ENCODE measurements at places on chromosomes 11 and 22.

- no peak for DNase-seq
Measured at GRCh38 chr11:27545946-27546345, 39.4 kb upstream of the LIN7C start.

GRCh38 chr11:113876074-113876797 is 864 bp upstream of the USP28 start:
- no peak for DNase-seq

- no peak for DNase-seq
Measured at GRCh38 chr22:42964994-42965699, 49.8 kb downstream of the PACSIN2 start.

DNA sequence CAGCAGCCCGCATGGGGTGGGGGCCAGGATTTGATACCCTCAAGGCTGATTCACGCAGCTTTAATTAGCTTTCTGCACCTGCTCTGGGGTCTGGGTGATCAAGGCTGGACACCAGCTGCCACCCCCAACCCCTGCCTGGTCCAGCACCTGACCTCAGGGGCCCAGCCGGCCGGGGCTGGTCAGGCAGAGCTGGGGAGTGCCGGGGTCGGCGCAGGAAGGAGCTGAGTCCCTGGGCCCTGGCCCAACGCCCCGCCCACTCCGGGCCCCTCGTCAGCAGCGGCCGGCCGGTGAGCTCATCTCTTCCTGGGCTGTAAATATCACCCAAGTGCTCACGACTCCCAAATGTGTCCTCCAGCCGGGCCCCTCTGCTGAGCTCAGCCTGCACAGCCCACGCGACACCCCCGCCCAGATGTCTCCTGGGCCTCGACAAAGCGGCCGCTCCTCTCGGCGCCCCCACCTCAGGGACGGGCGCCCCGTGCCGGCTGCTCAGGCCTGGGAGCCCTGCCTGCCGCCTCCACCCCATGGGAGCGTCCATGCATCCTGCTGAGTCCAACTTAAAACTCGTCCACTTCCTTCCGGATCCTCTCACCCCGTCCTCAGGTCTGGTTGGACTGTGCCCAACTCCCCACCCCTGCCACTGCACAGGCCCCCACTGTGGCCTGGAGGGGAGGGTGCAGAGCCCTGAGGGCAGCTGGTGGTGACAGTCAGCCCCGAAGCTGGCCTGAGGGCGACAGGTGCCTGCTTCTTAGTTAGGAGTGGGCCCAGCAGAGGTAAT is 29.0 kb downstream of the RTN4R start:
- no peak for DNase-seq

- DNase-seq: peak; percentile 42
Measured at GRCh38 chr11:60899046-60899936, 7.1 kb downstream of the PRPF19 start.

GRCh38 chr22:44592824-44593148 is 94.8 kb upstream of the RTL6 start:
- DNase-seq: no peak

DNA sequence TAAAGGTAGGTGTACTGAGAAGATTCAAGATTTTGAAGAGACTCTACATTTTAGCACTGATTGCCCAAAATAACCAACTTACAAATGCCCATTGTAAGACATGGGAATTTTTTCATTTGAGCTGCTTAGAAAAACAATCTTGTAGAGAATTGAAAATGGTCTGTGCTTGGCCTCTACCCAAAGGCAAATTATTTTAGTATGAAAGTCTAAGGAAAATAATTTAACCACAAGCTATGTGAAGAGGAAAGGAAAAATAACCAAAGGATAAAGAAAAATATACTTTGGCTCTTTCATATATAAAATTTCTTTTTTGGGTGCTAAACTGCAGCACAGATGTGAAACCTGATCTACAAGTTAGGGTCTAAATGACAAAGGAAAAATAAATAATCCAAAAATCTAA is 54.9 kb downstream of the ME3 start:
- DNase-seq: no peak

DNA sequence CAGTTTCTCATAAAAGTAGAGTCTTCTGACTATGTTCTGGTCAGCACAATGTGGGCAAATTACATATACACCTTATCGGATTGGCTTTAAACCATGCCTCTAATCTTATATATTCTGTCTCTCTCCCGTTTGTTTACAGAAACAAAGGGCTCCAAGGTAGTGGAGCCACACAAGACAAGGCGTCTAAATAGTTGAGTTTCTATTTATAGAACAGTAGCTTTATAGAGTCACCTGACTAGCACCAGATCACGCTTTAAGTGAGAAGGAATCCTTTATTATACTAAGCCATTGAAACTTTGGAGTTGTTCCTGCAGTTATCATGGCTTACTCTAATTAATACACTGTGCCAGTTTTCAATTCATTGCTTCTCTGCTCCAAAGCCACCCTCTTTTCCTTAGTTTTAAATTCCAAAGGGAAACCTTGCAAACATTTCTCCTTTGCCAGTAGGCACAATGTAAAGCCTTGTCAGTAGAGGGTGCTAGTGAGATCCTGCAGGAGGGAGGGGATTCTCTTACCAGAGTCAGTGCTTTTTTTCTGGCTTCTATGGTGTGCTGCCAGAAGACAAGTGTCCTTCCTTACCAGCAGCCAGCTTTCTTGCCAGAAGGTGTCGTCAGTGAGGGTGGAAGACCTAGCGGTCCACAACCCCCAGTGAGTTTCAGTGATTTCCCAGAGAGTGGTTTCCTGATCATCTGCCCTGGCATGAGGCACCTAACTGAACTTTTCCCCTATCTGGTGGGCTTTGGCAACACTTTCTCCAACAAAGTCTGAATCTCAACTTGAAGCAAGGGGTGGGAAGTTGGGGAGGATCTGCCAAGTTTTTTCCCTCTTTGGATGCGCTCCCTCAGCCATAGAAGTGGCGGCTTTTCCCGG is 71.7 kb downstream of the RAB38 start:
- DNase-seq: peak; percentile 19

DNA sequence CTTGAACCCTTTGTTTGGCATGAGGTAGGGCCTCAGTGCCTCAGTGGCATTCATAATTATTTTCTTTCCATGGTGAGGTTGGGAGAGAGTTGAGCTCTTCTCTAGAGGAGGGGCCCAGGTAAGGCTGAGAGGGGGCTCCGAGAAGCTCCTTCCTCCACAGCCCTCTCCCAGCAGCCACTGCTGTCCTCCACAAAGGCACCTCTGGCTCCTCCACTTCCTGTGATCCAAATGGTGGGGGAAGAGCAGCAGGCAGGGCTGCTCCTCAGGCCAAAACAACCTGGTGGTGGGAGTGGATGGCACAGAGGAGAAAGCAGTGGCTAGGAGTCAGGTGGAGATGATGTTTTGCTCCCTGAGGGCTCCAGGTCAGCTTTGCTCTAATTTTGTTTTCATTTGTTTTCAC is 13.3 kb downstream of the ROBO4 start:
- DNase-seq: no peak

DNA sequence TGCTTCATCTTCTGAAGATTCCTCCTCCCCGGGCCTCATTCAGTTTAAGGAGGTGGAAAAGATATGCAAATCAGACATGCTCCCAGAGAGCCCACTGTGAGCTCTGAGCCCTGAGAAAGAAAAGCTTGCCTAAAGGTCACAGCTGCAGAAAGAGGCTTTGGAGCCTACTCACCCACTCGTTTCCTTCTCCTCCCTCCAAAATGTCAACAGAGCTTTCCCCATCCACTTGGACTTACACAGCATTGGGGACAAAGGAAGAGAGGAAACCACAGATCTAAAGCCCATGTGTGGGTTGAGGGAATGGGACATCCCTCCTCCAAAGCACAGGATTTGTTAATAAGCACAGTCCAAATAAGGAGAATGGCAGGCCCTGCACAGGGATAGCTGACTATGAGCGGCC is 158.4 kb downstream of the ETS1 start:
- DNase-seq: no peak

- DNase-seq: no peak
Measured at GRCh38 chr11:130122141-130122575, 37.4 kb upstream of the ST14 start.

DNA sequence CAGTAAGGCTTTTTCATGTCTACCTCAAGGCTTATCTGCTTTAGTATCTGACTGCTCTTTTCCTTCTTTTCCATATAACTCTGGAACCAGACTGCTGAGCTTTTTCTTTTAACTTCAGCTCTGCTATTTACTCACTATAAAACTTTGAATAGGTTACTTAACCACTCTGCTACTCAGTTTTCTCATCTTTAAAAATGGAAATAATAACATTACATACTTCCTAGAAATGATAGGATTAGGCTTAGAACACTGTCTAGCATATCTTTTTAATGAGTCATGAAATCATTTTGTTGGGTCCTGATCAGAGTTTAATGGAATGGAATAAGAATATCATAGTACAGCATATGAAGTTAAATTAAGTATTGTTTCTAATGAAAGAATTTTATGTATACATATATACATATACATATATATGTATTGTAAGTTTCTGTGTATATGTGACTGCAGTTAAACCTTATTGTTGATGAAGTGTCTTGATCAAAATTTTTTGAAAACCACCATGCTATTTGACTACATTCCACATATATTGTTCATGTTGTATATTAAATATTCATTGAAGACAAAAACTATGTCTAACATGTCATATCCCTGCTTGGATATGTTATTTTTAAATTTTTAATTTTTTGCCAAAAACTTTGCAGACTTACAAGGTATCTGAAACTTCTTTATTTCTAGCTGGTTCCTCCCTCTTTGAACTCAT is 120.2 kb downstream of the METTL15 start:
- no peak for DNase-seq

DNA sequence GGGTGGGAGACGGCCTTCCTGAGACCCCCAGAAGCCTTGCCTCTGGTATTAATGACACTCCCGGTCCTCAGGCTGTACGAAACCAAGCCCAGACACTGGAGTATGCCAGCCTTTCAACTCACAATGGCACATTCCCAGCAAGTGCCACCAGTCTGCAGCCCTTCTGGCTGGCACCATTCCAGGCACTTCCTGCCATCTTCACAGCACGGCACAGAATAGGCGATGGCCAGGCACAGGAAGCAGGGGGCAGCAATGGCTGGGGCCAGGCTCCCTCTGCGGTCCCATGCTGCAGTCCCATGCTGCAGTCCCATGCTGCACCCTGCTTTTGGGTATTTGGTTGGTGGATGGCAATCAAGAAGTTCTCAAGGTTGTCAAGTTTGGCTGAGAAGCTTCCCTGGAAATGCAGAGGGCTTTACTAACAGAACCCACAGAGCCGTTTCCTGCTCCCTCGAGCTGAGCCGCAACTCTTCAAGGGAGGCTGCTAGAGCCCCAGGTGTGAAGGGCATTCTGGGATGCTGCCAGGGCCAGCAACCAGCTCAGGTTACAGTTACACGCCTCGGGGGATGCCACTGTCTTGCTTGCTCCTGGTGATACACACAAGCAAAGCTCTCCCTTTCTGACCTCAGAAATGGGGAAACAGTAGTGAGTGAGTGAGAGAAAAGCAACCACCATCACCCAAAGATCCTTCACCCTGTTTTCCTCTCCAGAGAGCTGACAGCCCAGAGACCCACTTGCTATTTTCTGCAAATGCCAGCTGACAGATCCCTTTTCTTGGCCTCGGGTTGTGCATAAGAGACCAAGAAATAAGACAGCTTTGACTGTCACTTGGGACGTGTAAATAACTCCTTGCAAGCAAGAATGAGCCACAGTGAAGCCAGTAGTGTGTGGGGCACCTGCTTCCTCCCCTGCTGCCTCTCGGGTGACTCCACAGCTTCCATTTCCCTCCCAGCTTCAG is 23.9 kb downstream of the LRFN4 start:
- no peak for DNase-seq

GRCh38 chr22:22709719-22710445 is 65.5 kb downstream of the GGTLC2 start:
- DNase-seq: no peak

DNA sequence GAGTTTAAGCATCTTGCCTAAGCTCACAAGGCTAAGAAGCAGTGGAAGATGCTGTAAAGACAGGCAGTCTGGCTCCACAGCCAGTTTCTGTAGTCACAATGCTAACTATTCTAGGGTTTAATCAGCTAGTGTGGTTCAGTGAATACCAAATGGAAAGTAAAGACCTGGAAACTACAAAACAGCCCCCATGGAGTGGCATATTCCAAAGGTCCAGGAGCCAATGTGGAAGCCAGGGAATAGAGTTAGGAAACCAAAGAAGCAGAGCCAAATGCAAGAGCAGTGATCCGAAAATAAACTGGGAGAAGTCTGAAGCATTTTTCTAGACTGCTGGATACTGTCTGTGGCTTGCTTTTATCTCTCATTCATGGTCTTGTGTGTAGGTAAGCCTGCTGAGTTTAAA is 731.2 kb upstream of the ANO5 start:
- no peak for DNase-seq

- DNase-seq: no peak
Measured at GRCh38 chr11:33778675-33779074, 4.4 kb upstream of the FBXO3 start.

- no peak for DNase-seq
Measured at GRCh38 chr11:22497474-22497873, 128.1 kb downstream of the FANCF start.

GRCh38 chr11:104130161-104130560 is 33.8 kb downstream of the PDGFD start:
- DNase-seq: no peak

DNA sequence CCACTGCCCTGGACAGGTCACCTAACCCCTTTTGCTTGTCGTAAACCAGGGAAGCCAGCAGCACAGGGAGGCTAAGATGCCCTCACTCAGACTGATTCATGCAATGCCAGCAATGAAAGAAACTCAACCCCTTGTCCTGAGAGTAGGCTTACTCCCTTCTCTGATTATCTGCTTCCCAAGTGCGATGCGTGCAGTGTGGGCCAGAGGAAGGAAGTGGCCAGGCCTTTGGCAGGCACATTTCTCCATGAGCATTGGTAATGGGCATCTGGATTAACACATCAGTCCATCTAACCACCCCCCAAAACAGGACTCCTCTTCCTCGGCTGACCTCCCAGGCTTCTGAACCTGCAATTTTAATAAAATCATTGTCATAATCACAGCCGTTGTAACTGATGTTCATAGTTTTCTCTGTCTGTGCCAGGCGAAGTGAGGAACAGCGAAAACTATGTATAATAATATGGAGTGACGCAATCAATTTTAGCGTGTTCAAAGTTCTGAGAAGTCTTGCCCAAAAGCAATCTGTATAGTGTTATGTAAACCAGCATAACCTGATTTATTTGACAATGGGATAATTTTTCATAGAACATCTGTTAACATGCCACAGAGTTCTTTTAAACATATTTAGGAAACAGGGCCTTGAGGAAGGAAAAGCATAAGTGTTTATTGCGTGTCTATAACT is 33.9 kb downstream of the TST start:
- DNase-seq: no peak

- no peak for DNase-seq
Measured at GRCh38 chr22:33747576-33748180, 172.6 kb downstream of the LARGE1 start.

DNA sequence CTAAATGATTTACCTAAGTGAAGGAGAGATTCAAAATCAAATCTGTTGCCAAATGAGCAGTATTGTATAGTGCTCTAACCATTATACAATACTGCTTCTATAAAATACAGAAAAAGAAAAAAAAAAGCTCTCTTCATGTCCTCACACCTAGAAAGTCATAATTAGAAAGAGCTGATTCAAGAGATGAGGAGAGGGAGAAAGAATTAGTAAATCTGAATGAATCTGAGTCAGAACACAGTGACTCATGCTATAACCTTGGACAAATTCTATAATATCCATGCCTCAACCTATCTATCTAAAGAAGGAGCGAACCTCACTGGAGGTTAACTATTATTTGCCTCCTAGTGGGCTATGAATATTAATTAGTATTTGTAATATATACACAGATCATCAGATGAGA is 29.4 kb downstream of the AMBRA1 start:
- DNase-seq: no peak
